ENCODE measurements at places on chromosomes 3 and 15.

GRCh38 chr3:13781417-13781816, 98.5 kb downstream of the WNT7A start:
- no peak overlapping the region for H3K27ac ChIP-seq
- no peak overlapping the region for H3K4me3 ChIP-seq
- H3K36me3 ChIP-seq, result no peaks in the 10 kb centered on the region
- no peaks in the 10 kb centered on the region for H3K4me1 ChIP-seq

- peaks cover 13% of the 10 kb centered on the region for H3K4me1 ChIP-seq
- DNase-seq, result no peak
- no peaks in the 10 kb centered on the region for H3K36me3 ChIP-seq
These were observed 55.6 kb upstream of the ACAN start for GRCh38 chr15:88747631-88748030.

- peaks cover 21% of the 10 kb centered on the region for H3K4me1 ChIP-seq
- no peak overlapping the region for H3K27ac ChIP-seq
- peaks cover 3% of the 10 kb centered on the region for H3K36me3 ChIP-seq
- no peaks in the 10 kb centered on the region for H3K27me3 ChIP-seq
These were observed 57.7 kb downstream of the PIK3R4 start for GRCh38 chr3:130688697-130689470.

- no peaks in the 10 kb centered on the region for H3K4me1 ChIP-seq
- H3K36me3 ChIP-seq, result no peaks in the 10 kb centered on the region
- no peak overlapping the region for H3K4me3 ChIP-seq
- DNase-seq, result no peak
- H3K27me3 ChIP-seq, result no peaks in the 10 kb centered on the region
- no peak overlapping the region for H3K27ac ChIP-seq
These were observed 751.3 kb downstream of the ZNF385D start for GRCh38 chr3:20999661-21000060.

GRCh38 chr3:97510795-97511194, 253.8 kb upstream of the ARL6 start:
- H3K27me3 ChIP-seq, result no peaks in the 10 kb centered on the region
- no peak for DNase-seq
- no peaks in the 10 kb centered on the region for H3K36me3 ChIP-seq
- no peaks in the 10 kb centered on the region for H3K4me1 ChIP-seq

DNA sequence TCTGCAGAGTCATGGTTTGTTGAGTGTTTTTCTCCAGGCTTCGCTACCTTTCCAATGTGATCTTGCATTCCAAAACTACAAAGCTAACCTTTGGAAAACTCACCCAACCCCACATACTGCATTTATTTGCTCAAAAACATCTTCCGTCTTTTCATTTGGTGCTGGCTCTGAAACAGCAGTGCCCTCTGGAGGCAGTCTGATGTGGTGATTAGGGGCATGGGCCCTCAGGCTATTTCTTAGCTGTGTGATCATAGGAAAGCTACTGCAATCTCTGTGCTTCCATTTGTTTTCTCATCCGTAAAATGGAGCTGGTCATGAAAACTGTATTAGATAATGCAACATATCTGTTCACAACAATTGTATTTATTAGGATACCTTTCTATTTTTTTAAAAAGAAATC, 47.0 kb downstream of the MTHFS start:
- H3K27me3 ChIP-seq, result no peaks in the 10 kb centered on the region
- H3K4me3 ChIP-seq, result no peak overlapping the region
- peaks cover 5% of the 10 kb centered on the region for H3K36me3 ChIP-seq
- H3K27ac ChIP-seq, result no peak overlapping the region
- peak; percentile 77 for DNase-seq

All from GM23248 (cell line).